HT1080 (cell line): ENCODE measurements at places on chromosomes 2 and 18. TPM values are rescaled to one million over a fixed set of nuclear protein-coding genes. Genes with fewer than 3 reads are reported as not detected.
A peak's percentile ranks its signal among the peaks of the same experiment; 100 is the strongest.

DNA sequence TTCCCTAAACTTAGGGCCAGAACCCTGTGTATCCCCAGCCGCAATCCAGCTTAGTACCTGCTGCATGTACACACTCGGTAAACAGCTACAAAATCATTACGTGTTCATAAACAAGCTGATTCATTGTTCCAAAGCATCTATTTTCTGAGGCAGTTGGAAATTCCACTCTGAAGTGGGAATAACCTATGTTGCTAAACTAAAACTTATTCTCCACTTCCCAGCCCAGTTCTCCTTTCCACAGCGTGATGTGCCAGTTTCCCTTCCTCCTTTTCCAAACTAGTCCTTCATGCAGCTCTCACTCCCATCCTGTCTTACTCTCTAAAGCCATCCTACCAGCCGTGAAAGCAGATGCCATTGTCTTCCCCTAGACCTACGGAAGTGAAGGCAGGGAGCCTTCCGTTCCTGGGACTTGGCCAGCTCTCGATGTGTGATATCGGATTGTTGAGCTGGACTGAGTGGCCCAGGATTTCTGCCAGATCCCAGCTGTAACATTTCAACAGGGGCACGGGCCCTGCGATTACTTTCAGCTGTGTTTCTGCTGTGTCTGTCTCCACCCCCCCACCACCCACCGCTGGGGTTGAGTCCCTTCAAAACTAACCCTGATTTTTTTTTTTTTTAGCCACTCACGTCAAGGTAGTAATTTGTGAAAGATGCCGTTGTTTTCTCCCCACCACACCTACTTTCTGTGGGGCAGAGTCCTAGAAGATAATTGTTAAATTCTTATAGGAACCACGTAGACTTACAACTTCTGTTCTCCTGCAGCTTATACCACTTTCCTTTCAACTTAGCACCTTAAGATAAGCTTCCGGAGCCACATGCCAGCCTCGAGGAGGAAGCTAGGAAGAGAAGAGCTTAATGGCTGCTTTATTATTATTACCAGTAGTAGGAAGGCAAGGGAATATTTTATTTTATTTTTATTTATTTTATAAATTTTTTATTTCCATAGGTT lies 100.9 kb downstream of the CRIM1 start:
- no peak for DNase-seq

- DNase-seq: no peak
Measured at GRCh38 chr2:196439760-196440159, 199.8 kb upstream of the CCDC150 start.

LPIN2 gene
- total RNA-seq: 5.3 and 6.6 TPM in 2 replicates

DNA sequence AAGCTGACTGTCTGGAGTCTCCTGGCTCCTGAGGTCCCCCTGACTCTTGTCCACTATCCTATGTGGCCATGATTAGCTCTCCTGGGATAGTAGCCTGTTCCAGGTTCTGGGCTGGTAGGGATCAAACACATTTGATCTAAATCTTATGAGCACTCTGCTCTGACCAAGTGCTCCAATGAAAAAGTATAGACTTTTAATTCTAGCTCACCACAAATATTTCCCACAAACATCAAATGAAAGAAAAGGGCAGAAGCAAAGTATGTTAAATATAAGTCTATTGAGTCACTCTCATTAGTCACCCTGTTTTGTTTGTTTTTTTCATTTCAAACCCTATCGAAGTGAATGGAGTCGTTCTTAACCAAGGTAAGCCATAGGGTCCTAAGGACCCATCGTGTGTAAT lies 39.7 kb upstream of the NEDD4L start:
- DNase-seq: peak; percentile 91

TMEM163 gene
- total RNA-seq: 0.47 and 1.0 TPM in 2 replicates
